Stimulated activated CD4-positive, alpha-beta T cell treated with anti-CD3 and anti-CD28 coated beads, Interleukin-15, amount 100 ng/mL, for 1 hour (primary cell): ENCODE measurements at places on chromosomes 4 and X.

DNA sequence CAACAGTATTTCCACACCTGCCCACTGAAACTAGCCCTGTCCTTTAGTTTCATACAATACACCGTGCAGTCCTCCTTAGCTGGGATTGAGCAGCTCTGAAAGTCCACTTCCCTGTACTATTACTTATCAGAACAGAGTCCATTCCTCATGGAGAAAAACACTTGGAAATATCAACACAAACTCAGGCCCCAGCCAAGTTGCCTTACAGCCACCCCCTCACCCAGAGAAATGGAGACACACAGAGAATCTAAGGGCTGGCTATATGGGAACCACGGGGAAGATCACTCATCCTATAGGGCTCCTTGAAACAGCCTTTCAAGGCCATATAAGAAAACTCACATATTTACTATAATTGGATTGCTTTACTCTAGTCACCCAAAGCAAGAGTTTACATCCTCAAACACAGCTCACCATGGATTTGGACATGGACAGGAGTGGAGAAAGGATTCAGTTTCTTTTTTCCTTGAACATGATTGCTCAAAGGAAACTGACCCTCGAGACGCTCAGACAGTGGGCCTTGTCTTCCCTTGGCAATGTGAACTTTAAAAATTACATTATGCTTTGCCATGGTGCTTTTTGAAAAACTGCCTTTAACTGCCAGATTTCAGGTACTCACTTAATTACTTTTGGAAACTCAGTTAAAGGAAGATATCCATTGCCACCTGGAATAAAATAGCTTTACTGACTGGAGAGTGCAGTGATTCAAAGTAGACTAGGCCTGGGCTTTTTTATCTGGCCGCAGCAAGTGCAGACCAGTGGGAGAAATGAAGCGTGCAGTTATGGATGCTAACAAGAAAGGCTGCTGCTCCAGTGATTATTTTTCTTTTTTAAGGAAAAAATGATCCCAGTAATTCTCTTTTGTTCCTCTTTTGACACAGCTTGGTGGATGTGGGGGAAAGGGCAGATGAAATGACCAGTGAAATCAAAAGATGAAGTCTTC is 1.6 kb downstream of the SCARB2 start:
- DNase-seq: no peak

- DNase-seq: no peak
These were observed 1.8 kb upstream of the EXOSC9 start for GRCh38 chr4:121799208-121799823.

DNA sequence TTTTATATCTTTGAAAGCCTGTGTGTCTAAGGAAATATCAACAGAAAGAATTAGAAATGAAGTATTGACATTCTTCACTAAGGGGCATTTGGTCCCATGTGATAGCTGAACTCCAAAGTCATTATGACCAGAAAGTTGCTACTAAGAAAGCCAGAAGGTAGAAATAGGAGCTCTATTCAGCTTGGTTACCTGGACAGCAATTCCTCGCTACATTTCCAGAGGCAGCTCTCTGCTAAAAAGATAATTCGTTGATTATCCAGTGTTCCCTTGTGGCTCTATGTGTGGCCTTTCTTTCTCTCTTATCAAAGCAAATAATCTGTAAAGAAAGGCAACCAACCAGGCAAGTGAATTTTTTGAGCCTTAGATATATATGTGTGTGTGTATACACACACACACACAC is 341.3 kb downstream of the ADGRL3 start:
- DNase-seq: no peak

DNA sequence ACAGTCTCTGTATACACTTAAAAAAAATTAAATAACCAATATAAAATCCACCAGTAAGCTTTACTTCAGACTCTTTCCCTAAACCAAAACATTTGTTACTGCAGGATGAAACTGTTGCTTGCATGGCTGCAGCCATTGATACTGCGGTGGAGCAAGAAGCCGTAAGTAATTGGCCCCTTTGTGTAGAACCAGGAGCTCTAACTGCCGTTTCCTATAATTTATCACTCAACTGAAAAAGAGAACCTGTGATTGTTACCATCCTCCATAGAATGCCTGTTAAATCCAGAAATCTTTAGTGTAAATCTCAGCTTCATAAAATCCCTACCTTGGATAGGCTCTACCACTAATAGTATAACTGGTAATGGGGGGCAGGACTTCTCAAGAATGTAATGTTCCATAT is 62.6 kb downstream of the KIF4A start:
- DNase-seq: no peak
